ENCODE measurements at places on chromosomes 5 and 9.

DNA sequence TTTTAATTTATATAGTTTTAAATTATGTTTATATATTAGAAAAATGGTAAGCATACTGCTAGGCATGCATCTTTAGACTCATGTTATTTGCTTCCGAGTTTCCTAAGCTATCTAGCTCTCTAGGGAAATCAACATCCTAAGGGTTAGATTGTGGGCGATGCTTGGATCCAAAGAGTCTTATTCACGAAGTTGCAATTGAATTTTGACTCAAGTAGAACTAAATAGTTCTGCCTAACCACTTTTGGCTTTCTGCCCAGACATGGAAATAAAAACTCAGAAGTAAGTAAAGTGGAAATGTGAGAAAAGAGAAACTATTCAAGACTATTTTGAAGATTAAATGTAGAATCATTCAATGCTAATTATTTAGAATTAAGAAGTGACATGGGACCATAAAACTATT lies 440.4 kb downstream of the CDH18 start:
- DNase-seq: no peak

GRCh38 chr9:104906441-104907277 lies 21.3 kb downstream of the ABCA1 start:
- no peak for DNase-seq

- no peak for DNase-seq
Observed at GRCh38 chr5:159393854-159394274, 63.6 kb upstream of the IL12B start.

DNA sequence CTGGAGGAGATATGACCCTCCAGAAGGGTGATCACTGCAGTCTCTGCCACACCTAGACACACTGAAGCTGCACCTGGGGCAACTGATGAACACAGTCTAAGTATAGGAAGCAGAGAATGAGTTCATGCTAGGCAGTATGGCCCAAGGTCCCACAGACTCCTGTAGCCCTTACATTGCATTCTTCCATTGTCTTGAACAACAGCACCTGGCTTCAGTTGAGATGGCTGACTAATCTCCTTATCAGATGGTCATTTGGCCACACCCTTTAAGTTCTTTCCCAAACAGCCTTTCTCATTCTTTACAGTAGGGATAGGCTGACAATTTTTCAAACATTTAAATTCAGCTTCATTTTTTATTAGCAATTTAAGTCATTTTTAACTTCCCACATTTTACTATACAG lies 23.1 kb downstream of the CENPK start:
- peak; percentile 32 for DNase-seq
